RPMI7951 (cell line): ENCODE measurements at places on chromosomes 5 and 9. TPM values are rescaled to one million over a fixed set of nuclear protein-coding genes. Genes with fewer than 3 reads are reported as not detected.

- DNase-seq, result no peak
Observed at GRCh38 chr9:97819735-97820134, 33.3 kb upstream of the FOXE1 start.

ADGRV1 gene
- 0.49 and 0.84 TPM in 2 replicates for total RNA-seq

NME5 gene
- 0.29 and 0.36 TPM in 2 replicates for total RNA-seq

FOXD4L4 gene
- 0.20 TPM in 1 of 2 replicates, not detected in the other for total RNA-seq
